ENCODE measurements at places on chromosomes 7 and 10.
A peak's percentile ranks its signal among the peaks of the same experiment; 100 is the strongest.

DNA sequence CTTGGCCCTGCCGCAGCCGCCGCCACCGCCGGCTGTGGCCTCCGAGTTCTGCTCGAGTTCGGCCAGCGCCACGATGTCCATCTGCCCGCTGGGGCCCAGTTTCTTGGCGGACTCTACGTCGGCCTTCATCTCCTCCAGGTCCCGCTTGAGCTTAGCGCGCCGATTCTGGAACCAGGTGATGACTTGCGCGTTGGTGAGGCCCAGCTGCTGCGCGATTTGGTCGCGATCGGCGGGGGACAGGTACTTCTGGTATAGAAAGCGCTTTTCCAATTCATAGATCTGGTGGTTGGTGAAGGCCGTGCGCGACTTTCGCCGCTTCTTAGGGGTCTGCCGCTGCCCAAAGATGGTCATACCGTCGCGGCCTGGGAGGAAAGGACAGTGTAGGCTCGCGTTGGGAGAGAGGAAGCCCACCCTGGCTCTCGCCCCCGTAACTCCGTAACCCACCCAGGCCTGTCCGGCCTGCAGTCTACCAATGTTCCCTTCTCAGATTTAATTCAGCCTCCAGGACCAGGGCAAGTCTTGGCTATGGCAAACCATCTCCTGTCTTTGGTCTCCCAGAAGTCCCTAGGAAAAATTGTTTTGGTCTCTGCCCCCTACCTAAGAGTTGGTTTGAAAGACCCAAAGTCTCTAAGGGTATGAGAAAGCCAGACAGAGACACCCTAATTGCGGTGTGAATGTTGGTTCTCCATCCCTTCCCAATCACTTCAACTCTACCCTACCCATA is 1.7 kb downstream of the LBX1 start:
- no peak for DNase-seq

DNA sequence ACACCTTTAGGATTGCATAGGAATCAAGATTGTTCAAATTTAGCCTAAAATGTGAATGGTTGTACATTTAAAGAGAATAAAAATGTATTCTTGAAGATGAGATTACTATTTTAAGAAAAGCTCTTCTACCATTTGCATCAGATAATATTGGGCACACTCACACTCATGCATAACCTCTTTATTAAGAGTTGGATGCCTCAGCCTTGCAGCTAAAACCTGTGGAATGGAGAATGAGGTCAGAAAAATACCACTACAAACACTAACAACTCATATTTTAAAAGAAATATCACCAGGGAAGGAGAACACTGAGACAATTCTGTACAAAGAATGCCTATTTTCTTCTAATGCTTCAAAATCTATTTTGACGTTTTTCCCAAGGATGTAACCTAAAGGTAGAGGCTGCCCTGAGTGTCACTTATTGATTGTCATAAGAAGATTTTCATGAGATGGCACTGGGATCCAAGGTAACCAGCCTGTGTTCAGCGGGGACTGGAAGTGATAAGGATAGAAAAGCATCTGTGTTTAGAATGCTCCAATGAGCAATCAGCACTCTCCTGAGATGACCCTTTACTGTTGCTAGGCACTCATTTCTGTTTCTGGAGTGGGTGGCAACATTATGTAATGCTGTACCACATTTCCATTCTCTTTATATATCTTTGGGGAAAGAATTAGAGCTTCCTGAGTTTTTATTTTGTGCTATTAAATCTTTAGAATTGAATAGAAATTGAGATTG is 26.6 kb downstream of the REEP3 start:
- no peak for DNase-seq

- DNase-seq: no peak
Observed at GRCh38 chr7:100152937-100153666, 4.4 kb downstream of the LAMTOR4 start.

GRCh38 chr10:106941297-106942034 is 223.0 kb downstream of the SORCS1 start:
- no peak for DNase-seq

DNA sequence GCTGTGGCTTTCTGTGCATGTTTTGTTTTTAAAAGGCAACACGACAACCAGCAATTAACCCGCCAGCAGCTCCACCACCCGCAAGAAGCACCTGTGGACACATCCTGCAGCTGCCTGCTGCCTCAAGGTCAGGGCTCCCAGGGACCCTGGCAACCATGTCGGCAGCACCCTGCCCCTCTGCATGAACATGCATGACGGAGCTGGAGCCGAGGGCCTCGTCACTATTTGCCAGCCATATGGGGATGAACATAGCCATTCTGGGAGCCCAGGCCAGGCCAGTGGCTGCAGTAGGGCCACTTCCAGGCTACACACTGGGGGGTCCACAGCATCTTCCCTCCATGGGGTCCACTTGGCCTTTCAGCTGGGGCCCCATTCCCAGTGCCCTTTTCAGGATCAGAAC is 52.9 kb downstream of the CAMK2B start:
- DNase-seq: no peak

GRCh38 chr10:74967911-74968666 is 141.7 kb downstream of the KAT6B start:
- no peak for DNase-seq

GRCh38 chr7:36563706-36564327 is 160.5 kb downstream of the AOAH start:
- DNase-seq: no peak

DNA sequence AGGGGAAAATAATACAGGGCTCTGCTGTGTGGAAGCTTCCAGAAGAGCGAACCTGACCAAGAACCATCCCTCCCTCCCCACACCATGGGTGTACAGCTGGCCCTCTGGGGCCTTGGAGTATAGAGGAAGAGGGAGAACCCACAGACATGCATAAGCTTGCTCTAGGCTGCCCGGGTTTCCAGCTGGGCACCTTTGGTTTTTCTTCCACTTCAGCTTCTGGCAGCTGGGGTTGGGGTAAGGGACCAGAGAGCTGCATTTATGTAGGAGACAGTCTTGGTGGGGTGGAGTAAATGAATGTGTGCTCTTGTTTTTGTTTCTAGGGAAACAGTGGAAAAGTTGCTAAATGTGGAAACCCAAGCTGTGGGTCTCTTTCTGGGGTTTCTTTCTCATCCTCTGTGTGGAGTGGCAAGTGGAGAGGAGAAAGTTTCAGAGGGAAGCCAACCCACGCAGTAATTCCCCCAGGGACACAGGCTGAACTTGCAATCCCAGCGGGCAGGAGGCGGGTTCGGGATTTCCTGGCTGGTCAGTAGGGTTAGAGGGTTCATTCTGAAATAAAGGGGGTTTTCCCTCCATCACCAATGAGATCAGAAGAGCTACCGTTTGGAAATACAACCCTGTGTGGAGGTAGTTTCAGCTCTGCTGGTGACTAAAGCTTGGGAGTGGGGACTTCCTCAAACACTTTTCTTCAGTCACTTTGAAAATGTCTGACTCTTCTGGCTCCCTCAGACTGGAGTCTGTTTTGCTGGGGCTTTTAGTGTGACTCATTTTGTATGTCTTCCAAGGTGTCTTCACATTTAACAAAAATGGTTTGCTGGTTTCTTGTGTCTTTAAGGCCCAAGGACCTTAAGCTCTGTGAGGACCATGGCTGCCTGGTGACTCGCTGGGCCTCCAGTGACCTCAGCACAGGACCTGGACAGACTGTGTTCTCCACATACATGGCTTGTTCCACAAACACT is 22.2 kb upstream of the SRGN start:
- peak; percentile 55 for DNase-seq

DNA sequence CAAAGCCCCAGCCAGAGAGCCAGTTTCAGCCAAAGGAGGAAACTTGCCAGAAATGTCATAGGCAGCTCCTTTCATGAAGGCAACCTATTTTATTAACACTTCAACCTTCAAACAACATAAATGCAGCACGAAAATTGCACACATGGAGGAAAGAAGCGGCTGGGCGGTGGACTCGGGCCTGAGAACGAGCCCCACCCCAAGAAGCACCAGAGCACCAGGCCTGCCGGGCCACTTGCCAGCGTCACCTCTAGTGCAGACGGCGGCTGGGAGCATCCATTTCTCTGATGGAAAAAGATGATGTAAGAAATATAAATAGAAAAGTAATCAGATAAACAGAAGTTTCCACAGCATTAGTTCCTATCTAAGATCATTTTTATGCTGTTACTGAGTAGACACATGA is 100.0 kb downstream of the TCERG1L start:
- DNase-seq: no peak

GRCh38 chr7:73366990-73367389 is 39.0 kb downstream of the FKBP6 start:
- DNase-seq: no peak

GRCh38 chr10:132837905-132838304 is 52.0 kb upstream of the NKX6-2 start:
- DNase-seq: no peak

GRCh38 chr10:132855889-132856288 is 69.9 kb upstream of the NKX6-2 start:
- DNase-seq: no peak

DNA sequence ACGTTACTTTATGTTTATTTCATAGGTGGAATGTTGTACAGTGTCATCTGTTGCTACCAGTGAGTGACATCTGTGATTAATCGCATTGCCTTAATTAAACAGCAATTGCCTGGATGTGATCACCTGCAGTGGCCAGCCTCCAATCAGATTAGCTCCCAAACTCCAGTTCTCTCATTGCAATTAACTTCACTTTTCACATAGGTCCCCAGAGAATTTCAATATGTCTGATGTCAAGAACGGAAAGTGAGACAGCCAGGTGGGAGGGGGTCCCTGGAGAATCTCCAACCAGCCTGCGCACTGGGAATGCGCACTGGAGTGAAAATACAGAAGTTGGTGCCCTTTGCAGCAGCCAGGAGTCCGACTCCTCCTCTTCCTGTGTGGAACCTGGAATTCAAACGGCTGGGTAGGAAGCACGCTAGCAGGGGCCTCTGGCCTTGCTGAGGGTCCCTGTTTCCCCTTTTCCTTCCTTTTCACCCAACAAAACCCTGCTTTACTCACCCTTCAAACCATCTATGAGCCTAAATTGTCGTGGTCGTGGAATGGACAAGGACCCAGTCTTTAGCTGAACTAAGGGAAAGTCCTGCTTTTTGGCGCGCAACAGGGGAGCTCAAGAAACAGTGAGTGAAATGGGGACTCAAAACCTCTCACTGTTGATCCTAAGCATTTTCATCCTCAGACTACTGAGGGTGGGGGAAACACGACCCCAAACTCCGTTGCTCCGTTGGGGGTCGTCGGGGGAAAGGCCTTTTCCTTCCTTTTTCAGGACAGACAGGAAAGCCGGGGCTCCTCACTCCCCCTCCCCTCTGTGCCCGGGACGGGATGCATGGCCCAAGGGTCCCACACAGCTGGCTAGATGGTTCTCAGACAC is 1355.5 kb upstream of the LRRTM3 start:
- peak; percentile 2 for DNase-seq

GRCh38 chr7:95501261-95501832 is 15.6 kb downstream of the ASB4 start:
- no peak for DNase-seq

DNA sequence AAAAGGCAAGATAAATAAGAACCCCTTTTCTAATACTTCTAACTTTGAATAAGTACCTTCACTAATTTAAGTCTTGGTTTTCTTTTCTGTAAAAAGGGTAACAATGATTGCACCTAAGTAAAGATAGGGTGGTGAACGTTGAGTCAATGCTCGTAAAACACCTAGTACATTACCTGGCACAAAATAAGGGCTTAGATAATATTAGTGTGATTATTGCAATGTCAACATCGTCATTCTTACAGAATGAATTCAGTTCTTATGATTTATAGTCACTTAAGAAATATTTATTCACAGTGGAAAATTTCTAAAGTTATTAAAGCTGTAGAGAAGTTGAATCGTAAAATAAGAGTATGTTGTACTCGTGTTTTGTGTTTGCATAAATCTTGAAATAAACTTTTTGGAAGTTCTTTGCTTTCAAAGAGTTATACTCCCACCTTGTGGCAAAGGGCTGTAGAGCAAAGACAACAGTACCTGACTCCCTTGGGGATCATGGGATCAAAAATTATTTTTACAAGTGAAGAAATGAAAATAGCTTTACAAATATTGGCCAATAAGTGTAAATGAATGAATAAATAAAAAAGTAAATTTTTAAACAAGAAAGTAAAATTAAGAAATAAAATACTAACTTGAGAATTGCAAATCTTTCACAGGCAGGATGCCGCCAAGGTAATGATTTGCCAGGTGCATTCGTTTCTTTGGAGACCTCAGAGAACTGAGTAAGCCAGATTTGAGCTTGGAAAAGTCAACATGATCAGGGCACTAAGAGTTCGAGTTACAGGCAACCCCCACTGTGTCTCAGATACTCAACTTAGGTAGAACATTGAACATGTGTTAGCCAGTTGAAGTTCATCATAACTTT is 285.8 kb upstream of the CACNA2D1 start:
- peak; percentile 14 for DNase-seq

- no peak for DNase-seq
Observed at GRCh38 chr10:81108516-81109199, 571.0 kb downstream of the SH2D4B start.

GRCh38 chr10:80359644-80360043 is 3.1 kb downstream of the DYDC2 start:
- no peak for DNase-seq

- DNase-seq: no peak
Observed at GRCh38 chr10:48748573-48748972, 63.9 kb downstream of the WDFY4 start.

DNA sequence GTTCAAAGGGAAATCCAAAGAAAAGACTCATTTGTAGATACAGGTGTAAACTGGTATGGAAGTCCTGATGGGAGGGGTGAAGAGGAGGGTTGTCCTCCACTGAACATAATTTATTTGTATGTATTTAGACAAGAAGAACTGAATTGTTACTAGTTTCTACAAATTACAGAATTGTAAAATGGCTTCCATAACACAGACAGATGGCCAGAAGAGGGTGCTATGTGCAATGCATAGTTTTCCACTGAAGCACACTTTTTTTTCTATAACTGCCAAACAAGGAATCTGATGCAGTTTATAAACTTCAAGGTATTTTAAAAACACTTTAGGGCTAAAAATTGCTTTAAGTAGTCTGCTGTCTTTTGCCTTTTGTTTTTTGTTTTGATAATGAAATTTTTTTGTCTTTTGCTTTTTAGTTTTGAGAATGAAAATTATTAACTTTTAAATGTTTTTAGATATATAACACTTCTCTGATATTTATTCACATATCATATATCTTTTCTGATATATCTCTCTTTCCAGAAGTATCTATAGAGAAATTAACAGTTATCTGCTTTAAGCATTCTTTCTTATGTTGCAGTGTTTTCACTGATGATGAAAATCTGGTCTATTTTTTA is 58.5 kb downstream of the PHYHIPL start:
- DNase-seq: peak; percentile 24

DNA sequence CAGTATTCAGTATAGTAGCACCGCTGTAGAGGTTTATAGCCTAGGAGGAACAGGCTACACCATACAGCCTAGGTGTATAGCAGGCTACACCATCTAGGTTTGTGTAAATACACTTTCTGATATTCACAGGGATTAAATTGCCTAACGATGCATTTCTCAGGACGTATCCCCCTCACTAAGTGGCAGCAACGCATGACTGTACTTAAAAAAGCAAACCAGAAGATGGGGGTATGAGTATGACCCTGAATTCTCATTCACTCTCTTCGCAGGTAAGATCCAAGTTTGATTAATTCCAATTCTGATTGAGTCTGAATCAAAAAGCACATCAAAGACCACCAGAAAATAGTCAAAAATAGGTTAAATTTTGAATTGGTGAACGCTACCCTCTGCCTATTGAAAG is 972 bp downstream of the ORC5 start:
- DNase-seq: no peak
